ENCODE measurements at places on chromosomes 2 and 18.

GRCh38 chr2:229084447-229084846 lies 186.6 kb downstream of the PID1 start:
- DNase-seq: peak; percentile 35

DNA sequence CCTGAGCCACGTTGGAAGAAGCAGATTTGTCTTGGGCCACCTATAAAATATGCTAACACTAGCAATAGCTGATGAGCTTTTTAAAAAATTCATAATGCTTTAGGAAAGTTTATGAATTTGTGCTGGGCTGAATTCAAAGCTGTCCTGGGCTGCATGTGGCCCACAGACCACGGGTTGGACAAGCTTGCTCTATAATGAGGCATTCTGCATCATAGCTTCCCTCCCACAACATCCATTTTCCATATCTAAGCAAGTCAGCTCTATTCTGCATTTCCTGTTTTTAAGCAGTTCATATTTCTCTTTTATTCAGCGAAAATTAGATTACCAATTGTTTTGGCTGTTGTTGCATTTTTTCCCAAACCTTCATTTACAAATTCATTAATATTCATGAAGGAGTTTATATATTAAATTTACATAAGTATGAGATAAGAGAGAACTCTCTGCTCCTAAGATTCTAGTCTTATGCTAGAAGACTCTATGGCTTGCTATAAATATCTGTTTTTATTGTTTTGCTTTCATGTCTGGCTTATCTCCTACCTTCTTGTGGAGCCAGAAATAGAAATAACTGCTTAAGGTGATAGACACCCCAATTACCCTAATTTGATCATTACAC lies 114.5 kb upstream of the HNRNPA3 start:
- DNase-seq: no peak

DNA sequence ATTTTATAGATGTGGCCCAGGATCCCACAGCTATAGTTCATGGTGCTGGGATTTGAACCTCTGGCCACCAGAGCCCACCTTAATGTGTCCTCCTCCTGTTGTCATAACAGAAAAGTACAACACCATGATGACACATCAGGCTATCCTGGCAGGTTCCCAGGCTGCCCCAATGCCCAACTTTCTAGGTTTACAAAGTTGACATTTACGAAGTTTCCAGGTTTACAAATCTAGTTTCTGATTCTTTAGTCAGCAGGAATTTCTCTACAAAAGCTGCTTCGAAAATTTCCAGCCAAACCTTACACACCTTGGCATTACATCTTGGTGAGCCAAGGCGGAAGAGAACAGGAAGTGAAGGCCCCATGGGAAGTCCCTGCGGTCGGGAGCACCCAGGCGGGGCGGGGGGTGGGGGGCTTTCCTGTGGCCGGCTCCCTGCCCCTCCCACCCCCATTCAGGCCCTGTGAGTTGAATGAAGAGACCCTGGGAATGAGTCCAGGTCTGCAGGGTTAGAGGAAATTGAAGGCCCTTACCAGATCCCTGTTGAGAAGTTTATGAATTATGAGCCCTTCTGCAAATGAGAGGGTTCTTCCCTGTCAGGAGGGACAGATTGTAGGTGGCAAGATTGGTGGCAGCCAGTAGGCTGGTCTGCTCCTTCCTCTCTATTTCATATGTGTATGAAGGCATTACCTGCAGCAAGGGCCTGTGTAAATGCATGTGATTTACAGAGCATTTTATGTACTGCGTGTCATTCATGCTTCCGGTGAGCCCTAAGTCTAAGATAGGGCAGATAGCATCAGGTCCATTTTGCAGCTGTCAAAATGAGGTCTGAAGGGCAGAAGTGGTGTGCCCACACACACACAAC lies 11.1 kb upstream of the IL1RN start:
- DNase-seq: no peak

DNA sequence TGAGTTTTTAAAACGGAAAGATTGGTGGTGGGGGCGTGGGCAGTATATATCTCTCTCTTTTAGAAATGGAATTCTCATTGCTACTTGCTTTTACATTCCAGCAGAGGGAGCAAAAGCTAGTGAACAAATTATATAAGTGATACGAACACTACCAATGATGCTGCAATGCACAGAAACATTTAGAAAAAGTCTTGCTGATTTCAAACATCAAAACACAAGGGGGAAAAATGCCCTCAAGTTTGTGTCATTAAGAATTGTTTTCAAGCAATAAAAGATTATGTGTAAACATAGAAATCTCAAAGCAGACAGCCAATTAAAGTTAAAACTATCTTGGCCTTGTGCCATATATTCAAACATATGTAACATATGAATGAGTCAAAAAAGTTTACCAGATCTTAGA lies 296.3 kb upstream of the KCNJ3 start:
- DNase-seq: peak; percentile 33

DNA sequence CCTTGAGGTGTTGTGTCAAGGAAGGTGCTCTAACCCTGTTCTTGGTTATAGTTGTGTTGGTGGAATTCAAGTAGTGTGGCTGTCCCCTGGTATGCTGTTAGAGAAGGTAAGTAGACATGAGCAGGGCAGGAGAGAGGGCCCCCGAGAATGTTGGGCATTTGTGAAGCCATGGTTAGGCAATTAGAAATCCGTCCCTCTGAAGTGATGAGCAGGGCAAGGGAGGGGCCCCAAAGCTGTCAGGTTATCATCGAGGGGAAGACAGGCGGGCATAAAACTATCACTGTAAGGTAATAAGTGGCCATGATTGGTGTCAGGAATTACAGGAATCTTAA lies 5.2 kb downstream of the XRCC5 start:
- DNase-seq: no peak

DNA sequence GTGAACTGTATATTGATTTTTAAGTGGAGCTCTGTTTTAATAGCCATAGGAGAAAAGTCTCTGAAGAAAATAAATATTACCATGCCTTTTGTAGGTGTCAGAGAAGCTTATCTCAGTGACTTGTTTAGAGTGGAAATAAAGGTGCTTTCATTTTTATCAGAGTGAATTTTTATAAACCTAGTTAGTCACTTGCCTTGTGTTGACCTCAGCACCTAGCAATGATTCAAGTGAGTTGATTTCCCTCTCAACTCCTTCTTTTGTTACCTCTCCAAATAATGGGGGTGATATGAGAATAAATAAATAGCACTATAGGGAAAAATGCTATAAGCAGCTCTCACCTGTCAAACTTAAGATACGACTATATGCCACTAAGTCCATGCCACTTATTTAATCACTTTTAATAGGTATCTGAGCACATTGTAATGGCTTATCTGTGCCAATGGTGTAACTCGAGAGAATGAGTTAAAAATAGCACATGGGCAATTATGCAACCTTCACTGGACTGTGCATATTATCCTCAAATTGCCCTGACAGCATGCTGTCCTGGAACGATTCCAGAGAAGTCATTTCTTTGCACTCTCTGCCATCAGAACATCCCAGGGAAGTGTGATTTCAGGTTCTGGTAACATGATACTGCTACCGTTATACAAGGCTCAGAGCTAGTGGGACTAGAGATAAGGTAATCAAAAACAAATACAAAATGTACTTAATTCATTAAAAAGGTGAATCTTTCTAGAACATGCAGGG lies 290.8 kb downstream of the CCDC85A start:
- no peak for DNase-seq

DNA sequence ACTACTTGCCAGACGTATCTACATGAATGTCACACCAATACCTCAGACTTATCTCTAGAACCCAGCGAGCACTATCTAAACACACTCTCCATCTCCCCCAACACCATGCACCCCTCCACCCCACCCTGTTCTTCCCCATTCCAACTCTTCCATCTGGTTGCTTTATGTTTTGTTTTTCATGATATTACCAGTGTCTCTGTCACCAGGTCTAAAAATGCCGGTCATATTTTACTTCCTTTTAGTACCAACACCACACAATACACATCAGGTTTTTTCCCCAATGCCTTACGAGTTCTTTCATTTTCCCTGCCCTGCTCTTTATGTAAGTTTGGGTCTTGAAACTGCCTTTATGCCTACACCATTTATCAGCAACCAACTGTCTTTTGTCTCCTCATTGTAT lies 10.2 kb upstream of the ITGA4 start:
- no peak for DNase-seq

GRCh38 chr2:218882866-218883366 lies 2.3 kb downstream of the WNT10A start:
- DNase-seq: no peak

DNA sequence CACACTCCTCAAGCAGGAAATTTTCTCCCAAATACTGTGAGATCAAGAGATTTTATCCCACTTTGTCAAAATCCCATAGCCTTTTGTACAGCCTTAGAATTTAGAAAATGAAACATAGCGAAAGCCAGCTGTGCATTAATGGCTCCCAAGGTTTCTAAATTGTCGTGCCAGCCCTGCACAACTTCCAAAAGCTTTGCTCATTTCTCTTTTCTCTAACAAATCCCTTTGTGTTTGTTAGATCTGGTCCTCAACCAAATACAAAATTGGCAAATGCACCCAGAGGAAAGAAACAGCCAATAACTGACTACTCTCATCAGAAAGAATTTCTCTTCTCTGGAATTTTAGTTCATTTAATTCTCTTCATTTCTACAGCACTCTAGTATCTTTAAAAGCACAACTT lies 361.1 kb downstream of the INSIG2 start:
- no peak for DNase-seq

DNA sequence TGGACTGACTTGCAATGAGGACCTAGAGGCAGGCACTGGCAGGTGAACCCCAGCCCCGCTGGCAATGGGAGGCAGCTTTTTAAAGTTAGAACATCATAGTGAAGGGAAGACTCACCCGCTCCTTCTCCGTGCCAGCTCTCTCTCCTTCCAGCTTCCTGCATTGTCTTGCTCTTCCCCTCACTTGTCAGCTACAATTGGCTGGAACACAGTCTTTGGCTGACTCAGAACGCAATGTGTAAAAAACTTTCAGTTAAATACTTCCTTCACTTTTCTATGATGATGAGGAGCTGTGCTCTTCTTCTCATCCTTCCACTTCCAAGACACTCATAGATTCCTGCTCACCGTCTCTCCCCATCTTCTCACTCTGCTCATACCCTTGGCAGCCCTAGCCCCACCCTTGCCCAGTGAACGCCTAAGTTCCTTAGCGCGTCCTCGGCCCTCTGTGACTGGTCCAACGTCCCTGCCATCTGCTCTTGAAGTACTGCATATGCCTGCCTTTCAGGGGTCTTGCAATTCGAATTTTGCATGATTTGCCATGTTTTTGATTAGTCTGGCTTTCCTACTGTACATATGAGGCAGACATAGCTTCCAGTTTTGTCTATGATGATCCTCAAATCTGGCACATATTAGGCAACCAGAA lies 118.0 kb upstream of the TMEM200C start:
- DNase-seq: peak; percentile 24

DNA sequence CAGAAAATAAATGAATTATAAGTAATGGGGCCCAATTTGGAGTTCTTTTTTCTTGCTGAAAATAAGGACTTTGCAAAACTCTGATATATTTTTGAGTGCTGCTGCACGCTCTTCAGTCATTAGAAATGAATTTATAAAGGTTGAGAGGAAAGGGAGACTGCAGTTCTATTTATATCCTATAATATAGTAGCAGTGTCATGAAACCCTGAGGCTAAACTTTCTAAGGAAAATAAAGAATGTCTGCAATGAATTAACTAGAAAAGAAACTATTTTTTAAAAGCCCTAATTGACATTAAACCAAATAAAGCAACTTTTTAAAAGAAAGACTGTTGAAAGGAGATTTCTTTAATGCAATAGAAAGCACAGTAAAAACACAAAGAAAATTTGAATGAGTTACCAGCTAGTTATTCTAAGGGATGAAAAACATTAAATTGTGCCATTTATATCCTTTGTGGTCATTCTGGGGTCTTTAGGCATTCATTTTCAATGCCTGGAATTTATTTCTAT lies 1072.8 kb upstream of the TMEFF2 start:
- no peak for DNase-seq

GRCh38 chr2:3480352-3481010 lies 38.9 kb downstream of the ADI1 start:
- no peak for DNase-seq

- no peak for DNase-seq
Measured at GRCh38 chr2:109304731-109305470, 175.9 kb downstream of the SH3RF3 start.

DNA sequence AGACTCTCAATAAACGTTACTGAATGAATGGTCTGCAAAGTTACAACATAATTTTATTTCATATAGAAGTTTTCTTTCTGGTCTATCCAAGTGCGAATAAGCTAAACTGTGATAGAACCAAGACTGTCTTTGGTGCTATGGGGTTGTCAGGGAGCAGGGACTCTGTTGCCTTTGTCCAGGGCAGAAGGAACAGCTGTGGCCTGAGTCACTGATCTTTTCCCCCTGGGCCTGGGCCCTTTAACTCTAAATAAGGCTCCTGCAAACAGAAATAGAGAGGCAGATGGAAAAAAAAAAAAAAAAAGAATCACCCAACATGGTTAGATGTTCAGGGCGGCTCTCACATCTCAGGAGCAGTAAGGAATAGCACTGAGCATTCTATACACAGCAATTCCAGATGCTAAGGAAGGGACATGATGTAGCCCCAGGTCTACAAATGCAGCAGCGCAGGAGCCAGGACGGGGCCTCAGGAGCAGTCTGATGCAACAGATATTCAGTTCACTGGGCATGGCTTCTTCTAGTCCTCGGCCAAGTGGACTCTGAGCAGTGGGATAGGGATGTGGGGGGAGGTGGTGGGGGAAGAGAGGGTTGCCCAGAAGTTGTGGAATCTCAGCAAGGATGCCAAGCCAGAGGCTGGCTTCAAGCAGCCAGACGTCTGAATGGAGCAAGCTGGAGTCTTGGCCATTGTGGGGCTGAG lies 247.1 kb upstream of the SIX2 start:
- no peak for DNase-seq

DNA sequence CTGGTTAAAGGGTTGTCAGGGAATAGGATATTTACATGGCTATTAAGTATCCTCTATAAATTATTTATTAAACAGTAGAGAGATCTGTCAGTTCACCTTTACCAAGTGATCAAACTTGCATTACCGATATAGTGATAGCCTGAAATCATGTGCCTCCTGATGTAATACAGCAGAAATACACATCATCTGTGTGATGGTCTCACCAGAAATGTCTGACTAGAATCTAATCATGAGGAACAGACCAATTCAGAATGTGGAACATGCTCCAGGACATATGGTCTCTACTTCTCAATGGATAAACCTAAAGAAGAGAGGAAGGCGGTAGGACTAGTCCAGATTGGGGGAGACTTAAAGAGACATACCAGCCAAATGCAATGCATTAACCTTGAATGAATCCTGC lies 6.2 kb downstream of the VPS54 start:
- no peak for DNase-seq

GRCh38 chr2:54370405-54371104 lies 85.6 kb upstream of the SPTBN1 start:
- DNase-seq: no peak

Data from astrocyte of the spinal cord (primary cell).